ENCODE measurements at places on chromosomes 7 and 10.

GRCh38 chr10:92690211-92690914 lies 608 bp downstream of the HHEX start:
- DNase-seq, result peak; percentile 73

DNA sequence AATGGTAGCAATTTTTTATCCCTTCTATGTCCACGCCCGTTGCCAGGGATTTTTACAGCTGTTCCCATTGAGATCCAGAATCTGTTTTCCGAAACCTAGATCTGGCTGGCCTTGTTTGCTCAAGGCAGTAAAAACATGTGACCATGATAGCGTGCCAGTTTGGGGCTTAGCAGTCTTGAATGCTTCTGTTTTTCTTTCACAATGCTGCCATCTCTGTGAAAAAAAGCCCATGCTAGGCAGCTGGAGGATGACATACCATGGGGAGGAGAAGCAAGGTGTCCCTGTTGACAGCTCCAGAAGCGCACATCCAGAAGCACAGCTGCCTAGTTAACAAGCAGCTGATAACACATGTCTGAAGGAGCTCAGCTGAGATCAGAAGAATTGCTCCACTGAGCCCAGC lies 2.2 kb upstream of the ZNF92 start:
- peak; percentile 59 for DNase-seq

DNA sequence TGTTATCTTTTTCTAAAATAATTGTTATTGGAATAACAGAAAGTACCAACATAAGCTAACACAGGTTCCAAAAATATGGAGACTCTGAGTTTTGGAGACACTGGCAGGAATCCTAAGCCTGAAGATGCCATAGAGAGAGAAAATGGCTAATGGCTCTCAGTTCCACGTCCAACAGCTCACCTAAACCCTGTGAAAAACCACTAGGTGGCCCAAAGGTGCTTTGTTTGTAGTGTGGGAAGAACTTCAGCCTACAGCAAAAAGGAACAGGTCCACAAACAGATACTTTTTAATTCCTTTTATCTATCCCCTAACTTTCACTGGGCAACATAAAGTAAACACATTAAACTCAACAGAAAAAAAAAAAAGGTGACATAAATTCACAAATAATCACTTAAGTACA lies 272.3 kb downstream of the SEMA3D start:
- DNase-seq, result no peak

DNA sequence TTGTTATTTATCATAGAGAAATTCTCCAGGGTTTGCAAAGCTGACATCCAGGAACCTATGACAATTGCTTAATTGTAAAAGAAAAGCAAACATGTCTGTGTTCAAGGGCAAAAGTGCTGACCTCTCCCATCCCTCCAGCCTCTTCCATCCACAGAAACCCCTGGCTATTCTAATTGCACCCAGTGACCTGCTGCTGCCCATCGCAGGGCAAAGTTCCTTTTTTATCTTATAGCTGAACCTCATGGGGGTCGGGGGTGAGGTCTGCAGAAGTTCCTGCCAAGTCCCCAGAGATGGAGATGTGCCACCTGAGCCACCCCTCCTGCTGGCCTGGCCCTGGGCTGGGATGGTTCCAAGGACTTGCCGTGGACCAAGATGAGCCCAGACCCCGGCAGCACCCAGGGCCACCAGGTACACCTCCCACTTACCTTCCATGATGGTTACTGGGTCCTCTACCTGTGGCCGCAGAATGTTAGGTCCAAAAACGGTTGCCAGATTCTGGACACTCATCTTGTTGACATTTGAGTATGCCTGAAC lies 146.5 kb downstream of the MAPK8 start:
- DNase-seq, result peak; percentile 36

DNA sequence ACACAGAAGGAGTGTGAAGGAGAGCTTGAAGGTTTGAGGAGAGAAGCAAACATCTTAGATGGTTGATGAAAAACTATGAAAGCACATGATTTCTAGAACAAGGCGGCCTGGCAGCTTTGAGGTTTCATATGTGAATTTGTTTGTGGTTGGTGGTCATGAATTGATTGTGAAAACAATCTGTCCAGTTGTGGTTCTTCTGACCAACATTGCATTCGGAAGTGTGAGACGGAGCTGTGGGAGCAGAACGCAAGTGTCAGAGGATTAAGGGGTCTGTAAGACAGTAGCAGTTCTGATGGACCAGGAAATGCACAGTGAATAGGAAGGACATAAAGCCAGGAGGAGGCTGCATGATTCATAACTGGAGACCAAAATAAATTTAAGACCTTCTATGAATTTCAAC lies 594.6 kb downstream of the NXPH1 start:
- no peak for DNase-seq

Measured in left lobe of liver (tissue), 2 donors.